ENCODE measurements at places on chromosomes 2 and 18.

GRCh38 chr2:64338910-64339500 is 115.0 kb upstream of the LGALSL start:
- DNase-seq = no peak

DNA sequence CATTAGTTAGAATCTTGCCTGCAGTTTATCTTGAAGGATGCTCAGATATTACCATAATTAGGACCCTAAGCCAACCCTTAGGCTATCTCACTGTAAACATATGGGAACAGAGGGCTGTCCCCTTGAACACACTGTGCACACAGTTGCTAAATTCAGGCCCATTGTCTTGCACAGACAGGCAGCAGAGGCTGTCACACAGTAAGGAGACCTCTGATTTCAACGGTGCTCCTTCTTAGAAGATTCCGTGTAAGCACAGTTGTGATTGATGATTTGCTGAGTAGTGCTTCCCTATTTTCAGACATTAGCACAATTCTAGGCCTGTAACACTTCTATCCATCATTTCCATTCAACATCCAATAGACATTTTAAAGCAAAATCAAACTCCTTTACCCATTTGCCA is 108.0 kb downstream of the RNF152 start:
- DNase-seq = no peak

DNA sequence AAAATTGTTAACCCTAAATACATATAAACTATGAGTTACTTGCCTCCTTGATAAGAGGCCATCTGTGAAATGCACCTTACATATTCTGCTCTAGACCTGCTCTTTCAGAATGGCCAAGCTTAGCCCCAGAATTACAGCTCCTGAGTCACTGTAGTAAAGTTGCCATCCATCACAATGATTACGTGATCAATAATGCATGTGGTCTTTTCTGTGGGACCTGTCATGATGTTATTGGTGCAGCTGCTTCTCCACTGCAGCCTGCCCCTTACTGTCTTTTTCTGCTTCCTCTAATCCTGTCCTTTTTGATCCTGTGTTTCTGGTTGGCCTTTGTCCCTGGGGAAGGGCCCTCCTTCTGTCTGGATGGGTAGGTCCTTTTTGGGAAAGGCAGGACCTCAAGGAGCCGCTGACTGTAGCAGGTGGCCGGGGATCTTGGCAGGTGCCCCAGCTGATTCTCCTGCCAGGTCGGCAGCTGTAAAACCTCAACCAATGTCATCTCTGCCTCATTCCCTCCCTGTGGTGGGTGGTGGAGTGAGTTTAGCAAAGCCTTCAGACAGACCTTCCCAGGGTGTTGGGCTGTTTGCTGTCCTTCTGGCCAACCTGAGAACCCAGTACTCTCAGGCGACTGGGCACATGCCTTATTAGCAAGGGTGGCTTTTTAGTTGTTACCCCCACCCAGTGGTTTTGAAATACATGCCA is 126.2 kb upstream of the EML6 start:
- no peak for DNase-seq

GRCh38 chr2:42360493-42360889 is 526 bp downstream of the COX7A2L start:
- no peak for DNase-seq

DNA sequence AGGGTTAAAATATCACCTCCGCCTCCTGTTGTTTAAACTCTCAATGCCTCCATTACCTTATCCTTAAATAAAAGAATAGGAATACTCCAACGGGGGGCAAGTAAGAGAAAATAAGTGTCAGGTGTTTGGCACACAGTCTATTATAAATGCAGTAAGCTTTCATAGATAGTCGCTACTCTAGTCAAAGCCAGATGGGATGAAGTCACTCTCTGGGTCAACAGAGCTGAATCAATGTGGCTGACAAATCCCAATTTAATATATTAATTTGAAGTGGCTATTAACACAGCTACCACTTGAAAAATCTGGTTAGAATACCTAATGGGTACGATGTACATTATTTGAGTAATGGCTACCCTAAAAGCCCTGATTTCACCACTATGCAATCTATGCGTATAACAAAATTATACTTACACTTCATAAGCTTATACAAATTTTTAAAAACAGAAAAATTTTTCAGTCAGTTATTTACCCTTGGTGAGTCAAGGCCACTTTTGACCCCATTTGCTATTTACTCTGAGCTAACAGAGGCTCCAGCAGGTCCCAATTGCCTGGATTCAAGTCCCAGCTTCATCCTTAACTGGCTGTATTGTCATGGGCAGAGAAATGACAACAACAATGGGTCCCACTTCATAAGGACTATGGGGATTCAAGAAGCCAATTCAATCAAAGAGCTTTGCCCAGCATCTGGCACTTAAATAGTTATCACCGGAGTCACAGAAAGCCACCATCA is 167.5 kb upstream of the PID1 start:
- DNase-seq = no peak

DNA sequence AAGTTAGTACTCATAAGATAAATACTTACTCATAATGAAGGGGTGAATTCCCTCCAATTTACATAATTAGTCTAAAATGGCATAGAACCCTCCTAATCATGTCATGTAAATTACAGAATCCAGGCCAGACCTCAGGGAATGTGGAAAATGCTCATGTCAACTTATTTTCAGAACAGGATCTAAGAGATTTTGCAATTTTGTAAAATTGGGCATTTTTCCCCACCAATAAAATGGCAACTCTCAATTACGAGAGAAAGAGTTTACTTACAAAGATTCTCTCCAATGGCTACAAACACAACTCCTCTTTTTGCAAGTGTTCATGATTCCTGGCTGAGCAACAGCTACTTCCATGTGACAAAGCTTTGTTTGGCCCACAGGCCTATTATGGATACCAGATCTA is 33.8 kb upstream of the SP5 start:
- DNase-seq = no peak

- DNase-seq = no peak
Measured at GRCh38 chr2:100721693-100722092, 98.2 kb upstream of the NPAS2 start.

GRCh38 chr2:119490106-119490505 is 34.2 kb downstream of the SCTR start:
- no peak for DNase-seq

DNA sequence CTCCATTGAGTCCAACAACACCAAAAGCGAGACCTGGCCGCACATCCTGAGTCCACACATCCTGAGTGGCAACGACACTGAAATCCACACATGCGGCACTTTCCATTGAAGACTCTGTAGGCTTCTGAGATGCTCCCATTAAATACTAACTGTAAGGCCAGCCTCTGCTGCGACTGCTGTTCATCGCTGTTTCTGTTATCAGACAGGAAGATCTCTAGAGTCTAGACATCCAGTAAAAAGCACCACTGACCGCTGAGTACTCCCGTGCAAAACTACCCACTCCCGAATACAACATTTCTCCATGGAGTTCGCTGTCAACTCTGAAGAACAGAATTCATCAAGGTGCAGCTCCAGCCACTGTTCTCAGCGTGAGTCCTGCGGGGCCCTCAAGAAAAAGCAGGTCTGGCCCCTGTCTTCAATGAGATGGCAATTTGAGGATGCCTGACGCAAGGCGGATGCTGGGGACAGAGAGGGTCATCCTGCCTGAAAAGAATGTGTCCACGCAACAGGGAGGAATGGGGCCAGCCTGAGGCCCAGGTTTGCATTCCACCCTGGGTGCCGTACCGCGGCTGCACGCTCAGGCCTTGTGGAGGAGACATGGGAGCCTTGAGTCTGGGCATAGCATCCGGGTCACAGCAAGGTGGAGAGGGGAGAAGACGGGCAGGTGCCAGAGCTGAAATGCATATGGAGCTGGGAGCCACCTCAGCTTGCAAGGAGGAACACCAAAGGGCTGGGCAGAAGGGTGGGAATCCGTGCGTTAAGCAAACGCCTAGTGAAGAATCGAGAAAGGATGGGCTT is 61.9 kb downstream of the ZNF516 start:
- no peak for DNase-seq

DNA sequence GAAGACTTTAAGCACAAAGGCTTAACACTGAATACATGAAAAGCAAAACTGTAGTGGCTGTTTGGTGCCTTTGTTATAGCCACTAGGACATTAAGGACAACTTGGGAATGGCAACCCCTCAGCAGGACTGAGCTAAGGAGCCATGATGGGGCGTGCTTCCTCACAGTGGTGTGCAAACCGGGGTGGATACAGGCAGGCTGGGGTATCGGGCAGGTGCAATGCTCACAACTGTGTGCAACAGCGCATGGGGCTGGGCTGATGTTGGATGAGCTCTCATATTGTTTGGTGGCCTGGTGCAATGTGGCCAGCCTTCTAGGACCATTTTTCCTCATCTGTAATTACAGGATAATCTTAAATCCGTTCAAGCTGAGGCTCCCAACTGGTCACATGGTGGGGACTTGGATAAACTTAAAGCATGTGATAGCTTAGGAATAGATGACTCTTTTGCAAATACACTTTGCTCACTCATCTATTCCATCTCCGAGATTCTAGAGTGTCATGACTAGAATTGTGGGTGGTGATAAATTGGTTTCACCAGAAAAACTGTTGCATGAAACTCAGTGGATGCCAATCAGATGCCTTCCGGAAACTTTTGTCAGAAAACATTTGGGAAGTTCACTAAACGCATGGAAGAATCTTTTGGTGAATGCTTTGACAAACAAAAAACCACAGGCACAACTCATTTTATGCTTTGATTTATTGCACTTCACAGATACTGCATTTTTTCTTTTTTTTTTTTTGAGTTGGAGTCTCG is 116.5 kb downstream of the PXDN start:
- no peak for DNase-seq

DNA sequence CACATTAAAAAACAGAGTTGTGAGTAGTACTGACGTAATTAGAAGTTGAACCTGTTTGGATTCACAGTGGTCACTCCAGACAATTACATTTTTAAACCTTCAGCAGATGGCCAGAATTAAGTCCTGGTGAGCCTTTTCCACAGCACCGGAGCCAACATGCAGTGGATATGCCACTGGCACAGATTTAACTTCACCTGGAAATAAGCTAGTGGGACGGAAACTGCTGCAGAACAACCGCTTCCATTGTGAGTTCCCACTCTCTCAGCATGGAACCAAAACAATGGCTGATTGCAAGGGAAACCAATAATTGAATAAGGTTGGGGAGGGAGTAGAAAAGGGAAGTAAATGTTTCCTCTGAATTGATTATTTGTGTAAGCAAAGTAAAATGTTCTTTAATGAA is 515.1 kb downstream of the STK39 start:
- no peak for DNase-seq

DNA sequence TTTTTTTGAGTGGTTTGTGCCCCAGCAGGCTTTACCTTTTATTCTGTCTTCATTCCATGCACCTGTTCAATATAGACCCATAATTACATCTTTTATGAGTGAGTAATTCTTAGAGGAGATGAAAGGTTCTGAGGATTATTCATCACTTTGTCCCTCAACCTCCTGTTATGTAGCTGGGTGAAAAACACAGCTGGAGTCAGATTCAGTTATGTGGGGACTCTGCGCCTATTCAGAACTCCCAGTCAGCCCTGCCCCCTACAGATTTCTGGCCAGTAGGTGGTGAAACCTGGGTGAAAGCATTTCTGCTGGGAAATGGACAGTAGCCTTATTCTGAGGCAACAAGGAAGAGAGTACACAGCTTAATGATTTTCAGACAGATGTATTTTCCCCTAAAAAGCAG is 107.8 kb downstream of the MGAT5 start:
- no peak for DNase-seq

DNA sequence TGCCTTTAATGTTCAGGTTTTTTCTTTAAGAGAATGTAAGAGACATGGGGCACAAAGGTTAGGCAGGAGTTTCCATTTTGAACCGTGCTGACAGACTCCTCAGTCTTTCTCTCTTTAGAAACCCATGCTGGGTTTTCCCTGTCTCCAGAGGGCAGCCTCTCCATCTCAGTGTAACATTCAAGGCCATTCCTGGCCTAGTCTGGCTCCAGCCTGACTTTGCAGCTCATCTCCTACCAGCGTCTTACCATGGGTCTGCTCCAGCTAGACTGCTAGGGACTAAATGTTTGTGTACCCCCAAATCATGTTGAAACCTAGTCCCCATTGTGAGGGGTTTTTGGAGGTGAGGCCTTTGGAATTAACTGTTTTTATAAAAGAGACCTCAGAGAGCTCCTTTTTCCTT is 9.8 kb upstream of the CLIP4 start:
- DNase-seq = no peak
